Dermis blood vessel endothelial cell (primary cell): ENCODE measurements at places on chromosomes 3 and 15. TPM values are rescaled to one million over a fixed set of nuclear protein-coding genes. Genes with fewer than 3 reads are reported as not detected.
A peak's percentile ranks its signal among the peaks of the same experiment; 100 is the strongest.

GRCh38 chr3:44045476-44046275 is 196.0 kb upstream of the TOPAZ1 start:
- DNase-seq: peak; percentile 1

- DNase-seq: peak; percentile 75
Observed at GRCh38 chr3:96813134-96813819, 1.1 kb upstream of the EPHA6 start.

The COL6A5 gene
- not detected in 2 replicates for total RNA-seq

The WDR93 gene
- not detected in 2 replicates for total RNA-seq

DNA sequence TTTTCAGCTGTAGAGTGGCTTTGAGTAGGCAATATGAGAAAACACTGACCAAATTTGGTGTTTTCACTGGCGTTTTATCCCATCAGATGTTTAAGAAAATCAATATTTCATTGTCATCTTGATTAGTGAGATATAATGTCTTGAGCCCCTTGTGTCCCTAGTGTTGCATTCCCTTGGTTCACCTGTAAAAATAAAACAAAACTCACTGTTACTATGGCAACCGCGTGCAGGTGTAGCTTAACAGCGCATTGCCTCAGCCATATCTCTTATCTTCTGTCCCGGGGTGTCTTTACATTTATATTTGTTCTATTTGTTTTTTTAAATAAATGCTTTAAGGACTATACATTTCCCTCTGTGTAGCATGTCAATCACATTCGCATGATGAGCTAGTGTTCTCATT is 551.6 kb downstream of the ZIC1 start:
- DNase-seq: no peak
